ENCODE measurements at places on chromosomes 12 and 14.

- no peak for DNase-seq
Observed at GRCh38 chr14:71629765-71630492, 302.3 kb upstream of the RGS6 start.

- no peak for DNase-seq
Observed at GRCh38 chr14:83777516-83777915, 1752.4 kb upstream of the FLRT2 start.

GRCh38 chr14:21071225-21072030 lies 1.3 kb downstream of the ARHGEF40 start:
- DNase-seq = peak; percentile 95

DNA sequence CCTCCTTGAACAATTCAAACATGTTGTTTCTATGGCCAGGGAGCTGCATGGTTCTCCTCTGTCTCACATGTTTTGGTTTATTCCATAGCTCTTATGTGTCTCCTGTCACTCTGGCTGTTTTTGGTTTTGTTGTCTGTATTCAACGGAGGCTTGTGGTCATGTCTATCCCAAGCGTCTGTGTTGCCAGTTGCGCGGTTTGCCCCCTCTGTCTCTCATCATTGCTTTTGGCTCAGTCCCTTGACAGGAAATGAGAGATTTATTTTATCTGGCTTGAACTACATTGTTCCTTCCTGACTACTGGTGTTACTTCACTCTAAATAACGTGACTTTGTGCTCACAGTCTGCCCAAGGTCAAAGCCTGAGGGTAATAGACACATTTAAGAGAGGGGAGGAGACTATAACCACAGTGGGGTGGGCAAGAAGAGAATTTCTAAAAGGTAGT lies 96.4 kb upstream of the SOX5 start:
- peak; percentile 75 for DNase-seq

DNA sequence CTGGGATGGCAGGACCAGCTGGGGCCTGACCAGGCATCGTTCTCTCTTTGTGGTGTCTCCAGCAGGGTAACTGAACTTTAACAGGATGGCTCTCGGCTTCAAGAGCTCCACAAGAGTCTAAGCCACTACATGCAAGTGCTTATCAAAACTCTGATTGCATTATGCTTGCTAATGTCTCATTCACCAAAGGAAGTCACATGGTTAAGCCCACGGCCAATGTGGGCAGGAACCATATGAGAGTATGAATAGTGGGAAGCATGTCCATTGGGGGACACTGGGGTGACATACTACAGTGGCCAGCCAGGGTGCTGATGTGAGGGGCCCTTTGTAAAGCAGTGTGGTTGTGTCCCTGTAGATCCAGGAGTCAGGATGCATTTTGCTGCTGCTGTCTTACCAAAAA lies 35.0 kb upstream of the KCNA5 start:
- no peak for DNase-seq

GRCh38 chr12:80936642-80937390 lies 918 bp downstream of the LIN7A start:
- no peak for DNase-seq

DNA sequence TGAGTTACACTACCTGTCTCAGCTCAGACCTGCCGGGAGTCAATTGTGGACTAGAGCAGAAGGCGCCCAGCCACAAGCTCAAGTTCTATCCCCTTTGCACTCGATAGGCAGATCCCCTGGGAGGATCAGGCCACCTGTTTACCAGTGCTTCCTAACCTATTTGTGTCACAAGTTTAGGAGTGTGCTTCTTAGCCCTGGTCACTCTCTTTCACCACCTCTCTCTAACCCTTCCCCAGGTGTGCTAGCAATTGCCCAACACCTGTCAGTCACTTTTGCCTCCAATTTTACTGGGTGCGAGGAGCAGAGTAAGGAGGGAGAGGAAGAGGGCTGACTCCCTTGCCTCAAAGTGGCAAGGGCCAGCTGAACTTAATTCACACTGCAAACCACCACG lies 745 bp upstream of the NAA30 start:
- DNase-seq = no peak

DNA sequence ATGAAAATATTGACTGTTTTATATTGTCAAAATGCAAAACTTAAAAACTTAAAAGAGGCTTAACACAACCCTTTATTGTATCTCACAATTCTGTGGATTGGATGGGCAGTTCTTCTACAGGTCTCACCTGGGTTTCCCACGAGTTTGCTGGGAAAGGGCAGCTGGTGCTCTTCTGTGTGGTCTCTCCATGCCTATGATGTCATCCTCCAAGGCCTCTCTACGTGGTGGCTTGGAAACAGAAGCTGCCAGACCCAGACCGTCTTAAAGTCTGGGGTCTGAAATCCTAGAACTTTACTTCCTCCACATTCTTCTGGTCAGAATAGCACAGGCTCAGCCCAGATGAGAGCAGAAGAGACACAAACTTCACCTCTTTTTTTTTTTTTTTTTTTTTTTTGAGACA lies 36.5 kb upstream of the KICS2 start:
- no peak for DNase-seq

GRCh38 chr12:54590978-54591591 lies 2.6 kb upstream of the PPP1R1A start:
- DNase-seq = no peak
